ENCODE measurements at places on chromosomes 1 and 21.

DNA sequence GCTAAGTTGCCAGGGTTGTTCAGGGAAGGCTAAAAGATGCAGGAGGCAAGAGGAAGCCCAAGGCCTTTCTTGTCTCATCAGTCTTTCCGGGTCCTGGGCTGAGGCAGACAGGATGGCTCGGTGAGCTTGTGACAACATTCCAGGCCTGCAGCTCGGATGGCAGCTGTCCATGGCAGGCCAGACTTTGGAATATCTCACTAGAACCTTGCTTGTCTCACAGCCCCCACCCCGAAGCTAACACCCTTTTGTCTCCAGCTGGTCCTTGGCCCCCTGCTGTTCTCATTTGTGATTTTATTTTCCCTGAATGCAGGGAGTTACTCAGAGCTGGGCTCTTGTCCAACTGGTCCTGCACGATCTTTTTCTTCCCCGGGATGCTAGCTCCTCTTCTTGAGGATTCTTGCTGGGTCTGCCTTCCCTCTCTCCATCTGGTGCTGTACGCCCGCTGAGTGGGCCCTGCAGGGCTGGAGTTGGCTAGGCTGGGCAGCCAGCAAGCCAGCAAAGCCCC, 477.2 kb upstream of the CAMK1G start:
- peak; percentile 70 for DNase-seq

DNA sequence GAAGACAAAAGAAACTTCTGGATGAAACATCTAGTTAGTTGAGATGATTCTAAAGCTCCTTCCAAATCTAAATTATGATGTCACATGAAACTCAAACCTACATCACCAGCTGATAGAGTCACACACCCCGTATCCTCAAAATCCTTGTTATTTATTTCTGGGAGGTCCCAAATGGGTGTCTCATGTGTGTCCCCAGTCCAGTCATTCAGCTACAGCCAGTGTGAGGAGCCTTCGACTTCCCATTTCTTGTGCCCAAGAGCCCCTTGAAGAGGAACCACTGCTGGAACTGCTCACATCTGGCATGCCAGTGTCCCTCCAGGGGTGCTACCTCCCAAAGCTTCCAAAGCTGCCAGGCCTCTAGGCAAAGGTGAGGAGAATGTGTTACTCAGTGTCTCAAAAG, 32.5 kb upstream of the KCNA3 start:
- DNase-seq = no peak

DNA sequence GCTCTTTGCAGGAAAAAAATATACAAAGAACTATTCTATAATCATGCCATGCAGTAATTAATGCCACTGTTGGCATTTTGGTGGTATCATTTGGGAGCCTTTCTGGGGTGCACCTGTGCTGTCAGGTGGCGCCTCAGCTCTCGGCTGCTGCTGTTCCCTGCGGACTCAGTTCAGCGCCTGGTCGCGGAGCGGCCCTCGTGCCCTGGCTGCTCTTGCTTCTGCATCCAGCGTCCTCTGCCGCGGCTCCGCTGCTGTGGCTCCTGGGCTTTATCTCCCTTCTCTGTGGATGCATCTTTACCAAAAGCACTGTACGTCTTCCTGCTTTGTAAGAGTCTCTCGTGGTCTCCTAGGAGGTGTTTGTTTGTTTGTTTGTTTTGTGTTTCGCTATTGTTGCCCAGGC, 35.1 kb upstream of the PWP2 start:
- DNase-seq = no peak

DNA sequence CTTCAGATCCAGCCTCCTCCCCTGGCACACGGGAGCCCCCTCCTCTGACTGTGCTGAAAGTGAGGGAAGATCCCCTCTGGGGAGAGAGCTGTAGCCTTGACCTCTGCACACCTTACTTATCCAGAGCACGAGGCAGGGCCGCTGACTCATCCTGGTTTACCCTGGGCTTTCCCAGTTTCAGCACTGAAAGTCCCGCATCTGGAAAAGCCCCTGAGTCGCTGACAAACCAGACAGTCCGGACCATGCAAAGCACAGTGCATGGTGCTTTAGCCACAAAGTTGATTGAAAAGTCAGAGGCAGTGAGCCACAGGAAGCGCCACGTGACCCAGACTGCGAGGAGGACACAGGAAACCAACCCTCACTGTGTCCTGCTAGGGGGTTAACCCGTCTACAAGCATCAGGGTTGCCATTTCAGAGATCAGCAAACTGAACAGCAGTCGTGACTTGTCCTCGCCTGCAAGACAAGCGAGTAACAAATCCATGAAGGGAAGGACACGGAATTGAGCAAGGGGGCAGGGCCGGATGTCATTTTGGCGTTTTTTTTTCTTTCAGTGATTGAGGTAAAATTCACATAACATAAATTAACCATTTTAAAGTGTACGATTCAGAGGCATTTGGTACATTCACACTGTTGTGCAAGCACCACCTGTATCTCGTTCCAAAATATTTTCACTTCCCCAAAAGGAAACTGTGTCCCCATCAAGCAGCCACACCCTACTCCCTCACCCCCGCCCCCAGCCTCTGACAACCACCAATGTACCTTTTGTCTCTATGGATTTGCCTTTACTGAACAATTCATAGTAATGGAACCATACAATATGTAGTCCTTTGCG, 19.9 kb upstream of the IFNGR2 start:
- no peak for DNase-seq

DNA sequence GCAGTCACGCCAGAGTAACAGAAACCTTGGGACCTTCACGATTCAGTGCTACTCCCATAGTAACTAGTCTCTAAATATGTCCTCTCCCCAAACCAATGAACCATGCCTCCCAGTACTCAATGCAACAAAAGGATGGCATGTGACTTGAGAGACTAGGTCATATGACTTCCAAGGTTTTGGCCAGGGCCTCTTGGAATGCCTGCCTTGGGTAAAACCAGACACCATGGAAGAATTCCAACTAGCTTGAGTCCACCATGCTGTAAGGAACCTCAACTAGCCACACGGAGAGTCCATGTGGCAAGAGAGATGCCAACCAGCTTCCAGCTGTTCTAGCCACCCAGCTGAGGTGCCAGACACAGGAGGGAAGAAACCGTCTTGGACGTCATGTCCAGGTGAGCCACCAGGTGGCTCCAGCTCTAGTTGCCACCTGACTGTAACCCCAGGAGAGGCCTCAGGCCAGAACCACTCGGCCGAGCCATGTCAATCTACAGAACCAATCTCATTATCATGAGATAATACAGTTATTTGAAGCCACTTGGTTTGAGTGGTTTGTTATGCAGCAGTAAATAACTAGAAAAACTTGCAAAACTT, 115.0 kb downstream of the SYF2 start:
- DNase-seq = peak; percentile 83

- DNase-seq = no peak
Measured at GRCh38 chr1:203559523-203559922, 65.6 kb downstream of the OPTC start.

GRCh38 chr1:61173118-61173517, 90.8 kb downstream of the NFIA start:
- DNase-seq = no peak

DNA sequence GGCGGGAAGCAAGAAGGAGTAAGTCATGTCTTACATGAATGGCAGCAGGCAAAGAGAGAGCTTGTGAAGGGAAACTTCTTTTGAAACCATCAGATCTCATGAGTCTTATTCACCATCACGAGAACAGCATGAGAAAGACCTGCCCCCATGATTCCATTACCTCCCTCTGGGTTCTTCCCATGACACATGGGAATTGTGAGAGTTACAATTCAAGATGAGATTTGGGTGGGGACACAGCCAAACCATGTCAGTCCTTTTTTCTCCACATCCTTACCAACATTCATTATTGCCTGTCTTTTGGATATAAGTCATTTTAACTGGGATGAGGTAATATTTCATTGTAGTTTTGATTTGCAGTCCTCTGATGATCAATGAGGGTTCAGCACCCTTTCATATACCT, 81.0 kb downstream of the DIRAS3 start:
- no peak for DNase-seq

- DNase-seq = no peak
Measured at GRCh38 chr1:211381481-211382181, 55.0 kb downstream of the TRAF5 start.

DNA sequence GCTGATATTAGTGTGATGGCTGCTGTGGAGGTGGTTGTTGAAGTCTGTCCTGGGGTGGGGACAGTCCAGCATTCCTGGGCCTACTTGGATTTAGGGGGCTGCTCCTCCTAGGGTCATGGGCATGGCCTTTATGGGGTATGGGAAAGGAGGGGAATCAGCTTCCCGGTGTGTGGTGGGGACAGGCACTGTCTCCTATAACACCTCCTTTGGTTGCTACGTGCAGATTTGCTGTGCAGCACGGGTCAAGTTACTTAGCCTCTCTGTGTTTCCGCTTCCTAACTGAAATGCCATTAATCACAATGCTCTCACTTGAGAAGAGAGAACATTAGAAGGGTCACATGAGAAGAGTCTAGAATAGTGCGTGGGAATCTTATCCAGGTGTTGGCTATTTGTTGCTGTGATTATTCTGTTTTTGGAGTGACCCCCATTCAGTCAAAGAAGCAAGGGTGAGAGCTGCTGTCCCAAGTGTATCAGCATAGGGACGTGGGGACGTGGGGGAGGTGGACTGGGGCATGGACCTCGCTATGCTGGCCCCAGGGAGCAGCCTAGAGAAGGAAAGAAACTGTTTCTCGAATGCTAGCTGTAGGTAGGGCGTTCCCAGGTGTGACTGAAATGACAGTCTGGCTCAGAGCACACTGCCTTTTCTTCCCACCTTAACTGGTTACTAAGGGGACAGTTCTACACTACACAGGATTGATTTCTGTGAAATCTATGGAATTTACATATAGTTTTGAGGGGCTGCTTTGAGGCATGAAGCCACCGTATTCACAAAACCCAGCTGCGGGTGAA, 19.9 kb downstream of the SOX13 start:
- no peak for DNase-seq

GRCh38 chr1:239363930-239364329, 22.4 kb upstream of the CHRM3 start:
- DNase-seq = no peak

DNA sequence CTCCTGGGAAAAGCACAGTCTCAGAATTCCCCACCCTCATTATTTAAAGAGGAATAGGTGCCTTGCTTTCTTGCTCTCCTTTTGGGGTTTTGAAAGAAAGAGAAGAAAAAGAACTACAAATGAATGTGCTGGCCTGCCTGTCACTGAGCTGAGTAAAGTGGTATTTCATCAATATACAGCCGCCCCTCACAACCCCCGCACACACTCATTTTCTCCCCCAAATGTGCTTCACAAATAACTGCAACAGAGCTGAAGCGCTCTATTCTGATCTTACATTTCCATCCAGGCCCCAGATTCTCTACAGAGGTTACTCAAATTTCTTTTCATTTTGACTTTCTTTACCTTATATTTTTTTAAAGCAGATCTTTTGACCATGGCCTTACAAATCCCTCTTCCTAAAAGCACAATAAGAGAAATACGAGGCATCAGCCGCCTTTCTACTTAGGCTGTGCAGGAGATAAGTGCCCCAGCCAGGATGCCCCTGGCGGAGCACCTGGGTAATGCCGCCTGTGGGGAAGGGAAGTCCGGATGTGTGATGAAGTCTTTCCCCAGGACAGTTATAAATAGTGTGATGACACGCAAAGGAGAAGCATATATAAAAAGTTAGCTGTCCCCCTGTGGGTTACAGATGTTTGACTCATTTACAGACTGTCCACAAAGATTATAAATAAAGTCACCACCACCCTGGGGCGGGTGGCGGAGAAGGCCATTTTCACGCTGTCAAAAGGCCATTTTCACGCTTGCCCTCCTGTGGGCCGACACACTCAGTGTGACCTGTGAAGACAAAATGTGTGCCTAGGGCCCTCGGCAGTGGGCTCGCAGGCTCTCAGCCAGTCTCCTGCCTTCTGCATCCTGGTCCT, 6.5 kb downstream of the KCNN3 start:
- DNase-seq = peak; percentile 79

DNA sequence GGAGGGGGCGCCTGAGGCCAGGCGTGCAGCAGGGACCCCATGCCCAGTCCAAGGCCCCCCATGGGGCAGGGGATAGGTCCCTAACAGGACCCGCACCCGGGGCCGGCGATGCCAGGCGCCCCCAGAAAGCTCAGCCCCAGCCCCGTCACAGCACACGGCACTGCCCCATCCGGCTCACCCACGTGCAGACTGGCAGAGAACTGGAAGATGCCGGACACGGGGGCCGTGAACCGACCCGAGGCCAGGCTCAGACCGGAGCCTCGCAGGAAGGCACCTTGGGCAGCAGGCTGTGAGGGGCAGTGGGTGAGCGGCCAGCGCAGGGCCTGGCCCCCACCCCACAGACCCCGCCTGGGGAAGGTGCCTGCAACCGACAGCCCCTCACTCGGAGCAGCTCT, 3.3 kb downstream of the C1QTNF12 start:
- DNase-seq = no peak

DNA sequence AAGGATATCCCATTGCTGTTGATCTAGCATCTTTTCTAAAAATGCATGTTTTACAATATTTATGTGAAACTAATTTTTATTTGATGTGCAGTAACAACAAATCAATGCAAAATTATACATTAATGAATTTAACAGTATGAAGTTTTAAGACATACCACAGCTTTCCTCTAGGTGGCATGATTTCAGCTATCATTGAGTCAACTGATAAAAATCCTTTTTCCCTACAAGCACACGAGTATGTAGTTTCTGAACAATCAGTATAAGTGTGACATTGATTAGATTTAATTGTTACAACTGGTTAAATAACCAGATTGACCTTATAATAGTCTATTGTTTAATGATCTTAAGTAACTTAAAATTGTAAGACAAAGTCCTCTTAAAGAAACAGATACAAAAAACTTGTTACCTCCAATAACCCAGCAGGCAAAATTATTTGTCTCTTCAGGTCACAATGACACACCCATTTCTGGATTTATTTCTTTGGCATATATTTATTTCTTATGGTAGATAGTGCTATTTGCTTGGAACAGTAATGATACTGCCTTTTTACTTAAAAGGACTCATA, 5.8 kb upstream of the TGFB2 start:
- no peak for DNase-seq

DNA sequence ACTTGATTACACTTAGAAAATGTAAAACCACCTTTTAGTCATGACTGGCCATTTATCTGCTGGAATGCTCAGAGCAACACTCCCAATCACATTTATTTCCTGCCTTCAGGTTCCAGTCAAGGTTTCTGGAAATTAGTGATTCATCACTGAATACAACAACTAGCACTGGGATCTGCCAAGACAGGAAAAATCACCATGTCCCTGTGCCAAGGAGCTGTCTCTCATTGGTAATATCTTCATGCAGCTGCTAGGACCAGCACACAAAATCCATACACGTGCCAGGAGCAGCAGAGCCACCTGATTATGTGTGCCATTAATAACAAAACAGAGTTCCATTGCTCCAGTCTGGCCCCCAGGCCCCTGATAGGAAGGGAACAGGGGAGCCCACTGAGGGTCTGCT, 194.6 kb downstream of the TNR start:
- DNase-seq = no peak
